ENCODE measurements at places on chromosomes 5 and 9. TPM values are rescaled to one million over a fixed set of nuclear protein-coding genes. Genes with fewer than 3 reads are reported as not detected.

Gene MARCHF3
- 27.5 TPM for polyA plus RNA-seq

Gene ARID3C
- polyA plus RNA-seq = 0.60 TPM

Gene NDUFS6
- polyA plus RNA-seq = 92.2 TPM

Gene LTC4S
- polyA plus RNA-seq = 10.5 TPM

Gene KLHL3
- 8.9 TPM for polyA plus RNA-seq

Gene PCDHGA10
- polyA plus RNA-seq = 32.4 TPM

Gene CCNI2
- polyA plus RNA-seq = 24.0 TPM

Gene IFNA21
- polyA plus RNA-seq = not detected

Gene BSPRY
- 0.75 TPM for polyA plus RNA-seq

Gene MGAT1
- polyA plus RNA-seq = 59.1 TPM

Gene SH3GL2
- 72.3 TPM for polyA plus RNA-seq

Gene CDC42SE2
- 48.6 TPM for polyA plus RNA-seq

Gene IL4
- polyA plus RNA-seq = not detected

Gene ALDH1A1
- polyA plus RNA-seq = 7.2 TPM

Gene MAMDC4
- polyA plus RNA-seq = 15.9 TPM

Gene ELP1
- 53.4 TPM for polyA plus RNA-seq

Gene TMEM174
- polyA plus RNA-seq = not detected

Gene DNAH5
- 2.1 TPM for polyA plus RNA-seq

Gene FOXD4L3
- polyA plus RNA-seq = 0.81 TPM

Gene LCN15
- not detected for polyA plus RNA-seq

Gene AMBP
- polyA plus RNA-seq = not detected

Gene GMCL2
- 0.10 TPM for polyA plus RNA-seq

Gene CBY3
- 2.6 TPM for polyA plus RNA-seq

Gene APBA1
- 91.6 TPM for polyA plus RNA-seq

Gene CHMP5
- 130 TPM for polyA plus RNA-seq

Gene SLCO4C1
- polyA plus RNA-seq = 0.44 TPM

Gene VDAC1
- polyA plus RNA-seq = 230 TPM

Gene RPP25L
- 18.0 TPM for polyA plus RNA-seq

Gene CDH9
- polyA plus RNA-seq = 6.2 TPM

Gene RANBP3L
- 12.2 TPM for polyA plus RNA-seq

Gene ACOT12
- polyA plus RNA-seq = 0.80 TPM

Gene ZNF367
- polyA plus RNA-seq = 7.1 TPM

Gene FBXL7
- polyA plus RNA-seq = 29.8 TPM

Gene GNA14
- 4.8 TPM for polyA plus RNA-seq

Gene NUDT12
- 17.9 TPM for polyA plus RNA-seq

Gene FREM1
- 40.0 TPM for polyA plus RNA-seq

Gene CAMK4
- 30.7 TPM for polyA plus RNA-seq

Gene NTRK2
- polyA plus RNA-seq = 119 TPM

Gene MEGF9
- 40.0 TPM for polyA plus RNA-seq

Gene LHX6
- polyA plus RNA-seq = 3.3 TPM

Gene RICTOR
- 28.9 TPM for polyA plus RNA-seq

Gene OR5C1
- polyA plus RNA-seq = not detected
